ENCODE measurements at places on chromosomes 16 and 17.

GRCh38 chr17:74082886-74083285 is 120.6 kb upstream of the RPL38 start:
- no peak for DNase-seq

- DNase-seq = no peak
Measured at GRCh38 chr17:6101706-6102105, 31.5 kb downstream of the WSCD1 start.

GRCh38 chr16:23709536-23709935 is 3.5 kb downstream of the ERN2 start:
- no peak for DNase-seq

- no peak for DNase-seq
Measured at GRCh38 chr16:19212059-19212458, 44.0 kb downstream of the SYT17 start.

DNA sequence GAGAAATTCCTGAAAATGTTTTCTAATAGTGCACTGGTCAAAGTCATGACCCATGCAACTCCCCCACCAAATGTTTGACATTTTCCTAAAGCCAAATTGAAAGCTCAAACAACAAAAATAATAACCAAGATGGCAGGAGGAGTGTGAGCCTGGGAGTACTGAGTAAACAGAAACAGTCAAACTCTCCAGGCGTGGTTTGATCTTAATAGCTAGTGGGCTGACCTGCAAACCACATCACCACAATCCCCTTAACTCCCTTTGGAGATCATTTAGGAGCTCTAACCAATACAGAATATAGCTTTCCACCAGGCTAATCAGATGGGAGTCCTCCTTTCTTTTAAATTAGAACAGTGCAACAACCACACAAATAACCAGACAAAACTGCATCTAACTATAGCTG is 19.2 kb upstream of the MEIOC start:
- no peak for DNase-seq

- DNase-seq = no peak
Measured at GRCh38 chr17:73679476-73679875, 35.2 kb upstream of the SDK2 start.

GRCh38 chr17:60157487-60158040 is 7.8 kb downstream of the CA4 start:
- DNase-seq = no peak

- DNase-seq = peak; percentile 47
Measured at GRCh38 chr17:67520252-67520906, 143.3 kb downstream of the PITPNC1 start.

DNA sequence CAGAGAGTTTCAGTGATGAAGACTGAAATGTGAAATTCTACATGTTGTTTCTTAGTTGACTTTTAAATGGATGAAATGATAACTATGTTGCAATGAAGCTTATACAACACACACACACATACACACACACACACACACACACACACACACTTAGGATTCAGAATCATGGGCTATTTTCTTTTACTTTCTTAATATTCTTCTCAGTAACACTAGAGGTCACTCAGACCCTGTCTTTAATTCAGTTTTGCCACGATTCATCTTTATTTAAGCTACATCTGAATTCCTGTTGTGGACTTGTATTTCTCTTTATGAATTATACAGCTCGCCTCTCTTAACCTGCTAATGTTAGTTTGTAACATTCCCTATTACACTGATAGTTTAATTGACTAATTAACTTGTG is 109.6 kb upstream of the GOT2 start:
- no peak for DNase-seq

DNA sequence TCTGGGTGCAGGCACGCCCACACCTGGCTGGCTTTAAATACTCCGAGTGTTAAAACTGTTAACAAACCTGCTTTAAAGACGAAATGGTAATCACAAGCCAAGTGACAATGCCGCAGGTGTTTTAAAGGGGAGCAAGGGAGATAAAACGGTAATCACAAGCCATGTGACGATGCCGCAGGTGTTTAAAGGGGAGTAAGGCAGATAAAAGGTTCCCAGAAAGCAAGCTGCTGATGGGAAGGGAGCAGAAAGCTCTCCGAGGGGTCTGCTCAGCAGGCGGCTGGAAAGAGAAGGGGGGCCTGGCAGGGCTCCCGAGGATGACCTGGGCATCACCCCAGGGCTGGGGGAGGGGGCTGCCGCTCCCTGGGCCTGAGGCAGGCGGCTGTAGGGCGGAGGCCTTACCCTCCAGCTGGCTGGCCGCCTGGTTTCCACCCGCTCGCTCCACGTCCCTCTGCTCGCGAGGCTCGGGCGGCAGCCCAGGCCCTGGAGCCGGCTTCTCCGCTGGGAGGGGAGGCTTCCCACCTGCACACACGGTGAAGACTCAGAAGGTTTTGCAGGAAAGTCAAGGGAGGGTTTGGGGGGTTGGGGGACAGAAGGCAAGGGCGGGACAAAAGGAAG is 12.1 kb downstream of the NDUFAF8 start:
- DNase-seq = peak; percentile 88

GRCh38 chr17:53516636-53517035 is 306.1 kb upstream of the KIF2B start:
- no peak for DNase-seq

DNA sequence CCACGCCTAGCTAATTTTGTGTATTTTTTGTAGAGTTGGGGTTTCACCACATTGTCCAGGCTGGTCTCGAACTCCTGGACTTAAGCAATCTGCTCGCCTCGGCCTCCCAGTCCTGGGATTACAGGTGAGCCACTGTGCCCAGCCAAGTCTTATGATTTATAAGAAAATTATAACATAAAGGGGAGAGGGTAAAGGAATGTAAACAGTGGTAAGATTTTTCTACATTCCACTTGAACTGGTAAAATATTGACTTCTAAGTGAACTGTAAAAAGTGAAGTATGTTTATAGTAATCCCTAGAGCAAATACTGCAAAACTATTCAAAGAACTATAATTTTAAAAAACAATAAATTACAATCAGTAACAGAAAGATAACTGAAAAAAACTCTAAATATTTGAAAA is 33.5 kb downstream of the C16orf87 start:
- DNase-seq = no peak

DNA sequence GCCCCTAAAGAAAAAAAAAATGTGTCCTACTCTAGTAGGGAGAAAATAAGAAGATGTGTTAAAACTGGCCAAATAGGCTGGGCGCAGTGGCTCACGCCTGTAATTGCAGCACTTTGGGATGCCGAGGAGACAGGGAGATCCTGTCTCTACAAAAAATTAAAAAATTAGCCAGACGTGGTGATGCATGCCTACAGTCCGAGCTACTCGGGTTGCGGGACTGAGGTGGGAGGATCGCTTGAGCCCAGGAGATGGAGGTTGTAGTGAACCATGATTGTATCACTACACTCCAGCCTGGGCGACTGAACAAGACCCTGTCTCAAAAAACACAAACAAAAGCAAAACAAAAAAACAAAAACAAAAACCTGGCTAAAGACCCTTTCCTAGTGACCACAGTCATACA is 15.9 kb downstream of the ZFHX3 start:
- DNase-seq = no peak

DNA sequence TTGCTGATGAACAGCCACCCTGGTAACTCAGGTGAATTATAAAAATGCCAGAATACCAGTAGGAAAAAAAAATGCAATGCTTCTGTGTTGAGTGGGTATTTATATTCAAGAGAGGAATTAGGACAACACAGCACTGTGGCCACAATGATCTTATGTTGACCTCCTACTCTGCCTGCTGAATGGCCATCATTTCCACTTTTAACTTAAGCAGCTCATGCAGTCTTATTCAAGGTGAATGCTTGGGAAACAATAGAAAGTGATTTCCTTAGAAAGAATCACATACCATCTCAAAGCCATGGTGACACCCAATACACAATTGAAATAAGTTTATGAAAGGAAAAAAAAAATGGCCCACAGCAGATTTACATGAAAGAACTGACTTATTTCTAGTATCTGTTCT is 224.0 kb downstream of the CDH8 start:
- no peak for DNase-seq

DNA sequence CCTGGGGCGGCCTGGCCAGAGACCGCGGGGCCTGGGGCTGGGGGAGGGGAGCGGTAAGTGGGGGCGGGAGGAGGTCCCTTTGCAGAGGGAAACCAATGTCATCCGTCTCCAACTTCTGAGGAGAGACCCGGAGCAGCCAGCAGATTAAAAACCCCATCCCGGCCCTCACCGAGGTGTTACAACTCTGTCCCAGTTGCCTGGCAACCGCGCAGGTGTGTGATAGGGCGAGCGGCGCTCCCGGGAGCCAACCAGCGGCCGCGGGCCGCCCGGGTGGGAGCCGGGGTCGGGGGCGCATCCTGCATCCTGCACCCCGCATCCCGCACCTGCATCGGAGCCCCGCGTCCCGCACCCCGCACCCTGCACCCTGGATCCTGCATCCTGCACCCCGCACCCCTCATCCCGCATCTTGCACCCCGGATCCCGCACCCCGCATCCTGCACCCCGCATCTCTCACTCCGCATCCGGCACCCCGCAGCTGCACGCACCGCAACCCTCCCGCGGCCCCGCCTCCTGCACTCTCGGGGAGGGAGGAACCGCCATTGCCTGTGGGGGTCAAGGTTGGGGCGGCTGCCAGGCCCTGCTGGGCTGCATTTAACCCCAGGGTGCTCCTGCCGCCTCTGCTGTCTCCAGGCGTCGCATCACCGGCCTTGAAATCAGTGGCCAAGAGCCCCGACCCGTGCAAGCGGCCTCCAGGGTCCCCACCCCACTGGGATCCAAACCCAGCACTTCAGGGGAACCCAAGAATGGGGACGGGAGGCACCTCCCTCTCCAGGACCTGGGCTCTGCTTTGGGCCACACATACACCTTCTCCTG is 47.3 kb downstream of the RTN4RL1 start:
- DNase-seq = no peak

DNA sequence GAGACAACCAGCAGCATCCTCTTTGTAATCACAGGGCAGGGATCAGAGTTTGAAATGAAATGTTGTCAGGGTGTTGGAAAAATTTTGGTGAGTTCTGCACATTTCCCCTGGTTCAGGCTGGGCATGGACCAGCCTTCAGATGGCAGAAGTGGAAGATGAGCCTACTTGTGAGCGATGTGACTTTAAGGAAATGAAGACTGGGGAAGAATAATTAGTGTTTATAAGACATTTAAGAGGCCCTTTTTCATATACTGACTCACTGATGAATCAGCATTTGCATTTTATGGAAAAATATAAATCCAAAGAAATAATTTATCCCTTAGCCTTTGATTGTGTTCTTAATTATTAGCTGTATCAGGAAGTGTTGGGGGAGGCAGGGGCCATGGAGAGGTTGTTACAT is 20.9 kb downstream of the GPR179 start:
- DNase-seq = no peak
